Stimulated activated CD4-positive, alpha-beta T cell treated with anti-CD3 and anti-CD28 coated beads, Interleukin-15, amount 100 ng/mL, for 1 hour (primary cell): ENCODE measurements at places on chromosomes 12 and 14.
A peak's percentile ranks its signal among the peaks of the same experiment; 100 is the strongest.

DNA sequence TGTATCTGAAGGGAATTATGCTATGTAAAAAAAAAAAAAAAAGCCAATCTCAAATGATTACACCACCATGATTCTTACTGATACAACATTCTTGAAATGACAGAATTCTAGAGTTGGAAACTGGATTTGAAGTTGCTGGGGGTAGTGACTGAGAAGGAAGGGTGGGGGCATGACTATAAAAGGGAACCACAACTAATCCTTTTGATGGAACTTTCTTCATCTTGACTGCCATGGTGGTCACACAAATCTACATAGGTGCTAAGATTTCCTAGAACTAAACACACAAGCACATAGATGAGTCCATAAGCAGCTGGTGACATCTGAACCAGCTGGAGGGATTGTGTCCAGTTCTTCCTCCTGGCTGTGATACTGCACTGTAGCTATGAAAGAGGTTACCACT, 51.4 kb downstream of the CLMN start:
- DNase-seq = no peak

DNA sequence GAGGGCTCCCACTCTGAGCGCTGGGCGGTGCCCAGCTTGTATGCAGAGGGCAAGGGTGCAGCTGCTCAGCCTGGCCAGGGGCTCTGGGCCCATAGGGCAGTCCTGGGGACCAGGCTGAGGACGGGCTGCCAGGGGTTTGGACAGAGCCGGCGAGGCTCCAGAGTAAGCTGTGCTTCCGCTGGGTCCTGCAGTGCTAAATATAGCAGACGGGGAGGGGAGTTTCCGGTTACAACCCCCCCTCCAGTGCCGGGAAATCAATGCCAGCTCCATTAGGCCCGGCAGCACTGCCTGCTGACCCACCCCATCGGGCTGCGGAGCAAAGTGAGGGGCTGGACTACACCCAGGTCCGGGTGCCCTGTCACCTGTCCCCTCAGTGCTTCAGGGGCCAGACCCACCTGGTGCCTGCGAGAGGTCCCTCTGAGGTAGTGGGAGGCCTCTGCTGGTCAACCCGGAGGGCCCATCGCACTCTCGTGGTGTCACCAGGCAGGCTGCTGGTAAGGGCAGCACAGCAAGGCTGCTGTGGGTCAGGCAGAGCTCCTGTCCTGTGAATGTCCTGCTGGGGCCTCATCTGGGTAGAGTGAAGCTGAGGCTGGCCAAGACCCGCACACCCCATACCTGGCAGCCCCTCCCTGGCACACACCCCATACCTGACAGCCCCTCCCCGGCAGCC, 2.6 kb upstream of the JAG2 start:
- no peak for DNase-seq

- DNase-seq = no peak
These were observed 8.5 kb downstream of the AMN start for GRCh38 chr14:102930753-102931579.

DNA sequence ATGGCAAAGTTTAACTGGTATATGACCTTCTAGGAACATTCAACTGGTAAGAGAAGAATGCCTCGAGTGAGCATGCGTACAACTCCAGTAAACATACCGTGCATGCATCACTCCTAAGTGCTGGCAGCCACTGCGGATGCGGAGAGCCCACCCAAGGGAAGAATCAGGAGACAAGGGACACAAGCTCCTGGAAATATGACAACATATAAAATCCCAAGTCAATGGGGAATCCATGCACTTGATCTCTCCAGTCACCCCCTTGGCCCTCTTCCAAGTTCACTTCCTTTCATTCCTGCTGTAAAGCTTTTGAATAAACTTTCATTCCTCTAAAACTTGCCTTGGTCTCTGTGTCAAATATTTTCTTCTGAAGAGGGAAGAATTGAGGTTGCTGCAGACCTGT, 168.7 kb upstream of the TMCC3 start:
- DNase-seq = no peak

DNA sequence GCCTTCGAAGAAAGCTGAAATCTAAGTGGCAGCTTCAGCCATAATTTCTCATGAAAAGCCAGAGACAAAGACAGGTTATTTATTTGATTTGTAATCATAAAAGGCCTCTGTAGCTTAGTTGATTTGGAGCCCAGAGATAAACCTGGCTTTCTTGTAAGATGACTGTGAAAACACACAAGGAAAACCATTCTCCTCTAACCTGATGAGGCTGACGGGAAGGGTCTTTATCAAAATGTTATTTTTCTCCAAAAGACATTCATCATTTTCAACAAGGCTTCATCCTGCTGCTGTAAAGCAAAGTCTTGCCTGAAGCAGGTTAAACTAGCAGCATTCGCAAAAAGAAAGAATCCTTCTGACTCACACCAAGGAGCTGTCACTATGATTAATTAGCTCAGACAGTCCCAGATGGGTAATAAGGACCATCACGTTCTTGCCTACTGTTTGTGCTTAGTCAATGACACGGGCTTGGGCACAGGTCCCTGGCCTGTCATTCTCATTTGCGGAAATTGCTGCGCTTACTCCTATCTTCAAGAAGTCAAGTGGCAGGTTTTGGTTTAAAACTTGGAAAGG, 286.6 kb downstream of the C12orf75 start:
- no peak for DNase-seq

DNA sequence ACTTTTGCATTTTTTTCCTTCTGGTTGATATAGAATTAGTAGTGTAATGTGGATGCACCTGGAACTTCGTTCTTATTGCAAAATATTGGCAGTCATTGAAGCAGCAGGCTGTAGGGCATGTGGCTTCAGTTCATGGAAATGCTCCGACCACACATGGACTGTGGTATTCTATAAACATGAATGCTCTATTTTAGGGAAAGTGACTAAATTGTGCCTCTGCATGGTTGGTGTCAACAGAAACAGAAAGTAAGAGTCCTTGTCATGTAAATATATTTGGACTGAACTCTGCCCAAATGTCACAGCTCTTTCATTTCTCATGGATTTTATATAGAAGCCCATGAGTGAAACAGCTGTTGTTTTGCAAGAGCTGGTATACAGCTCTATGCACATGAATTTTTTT, 917.0 kb downstream of the LRFN5 start:
- DNase-seq = no peak

DNA sequence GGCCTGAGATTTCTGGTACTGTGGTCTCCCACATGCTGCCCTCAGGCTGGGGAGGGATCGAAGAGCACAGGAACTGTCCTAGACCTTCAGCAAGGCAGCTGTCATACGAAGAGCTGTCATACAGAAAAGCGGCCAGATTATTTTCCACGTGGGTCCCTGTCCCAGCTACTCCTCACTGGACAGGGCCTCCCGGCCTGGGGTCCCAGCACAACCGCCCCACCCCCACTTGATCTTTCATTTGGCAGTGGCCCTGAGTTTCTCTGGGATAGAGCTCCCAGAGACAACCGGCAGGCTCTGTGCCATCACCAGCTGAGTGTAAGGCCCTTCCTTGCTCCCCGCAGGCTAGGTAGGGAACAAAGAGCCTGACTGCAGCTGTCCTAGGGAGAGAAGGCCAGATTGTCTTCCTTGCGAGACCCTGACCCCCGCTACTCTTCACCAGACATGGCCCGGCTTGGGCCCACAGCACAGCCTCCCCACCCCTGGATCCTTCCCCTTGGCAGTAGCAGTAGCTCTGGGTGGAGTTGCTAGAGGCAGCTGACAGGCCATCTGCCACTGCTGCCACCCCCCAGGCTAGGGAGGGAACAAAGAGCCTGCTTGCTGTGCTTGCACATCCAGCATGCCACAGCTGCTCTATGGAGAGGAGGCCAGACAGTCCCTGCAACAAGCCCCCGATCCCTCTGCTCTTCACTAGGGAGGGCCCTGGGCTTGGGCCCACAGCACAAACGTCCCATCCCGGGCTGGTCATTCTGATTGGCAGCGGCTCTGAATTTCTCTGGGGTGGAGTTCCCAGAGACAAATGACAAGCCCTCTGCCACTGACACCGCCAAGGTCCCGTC, 3.1 kb upstream of the OR4N2 start:
- DNase-seq = no peak

- no peak for DNase-seq
These were observed 3.2 kb downstream of the SNAPC1 start for GRCh38 chr14:61765225-61765943.

GRCh38 chr14:49986343-49987014, 93.6 kb downstream of the ARF6 start:
- no peak for DNase-seq

GRCh38 chr14:99155173-99156089, 116.6 kb downstream of the BCL11B start:
- DNase-seq = no peak

GRCh38 chr12:2453761-2454090, 341.0 kb upstream of the FKBP4 start:
- DNase-seq = no peak

- no peak for DNase-seq
These were observed 10.0 kb upstream of the LRTM2 start for GRCh38 chr12:1810201-1810930.

GRCh38 chr12:9615420-9616136, 7.9 kb upstream of the KLRB1 start:
- no peak for DNase-seq

GRCh38 chr12:109760930-109761921, 47.6 kb downstream of the FAM222A start:
- DNase-seq = no peak

DNA sequence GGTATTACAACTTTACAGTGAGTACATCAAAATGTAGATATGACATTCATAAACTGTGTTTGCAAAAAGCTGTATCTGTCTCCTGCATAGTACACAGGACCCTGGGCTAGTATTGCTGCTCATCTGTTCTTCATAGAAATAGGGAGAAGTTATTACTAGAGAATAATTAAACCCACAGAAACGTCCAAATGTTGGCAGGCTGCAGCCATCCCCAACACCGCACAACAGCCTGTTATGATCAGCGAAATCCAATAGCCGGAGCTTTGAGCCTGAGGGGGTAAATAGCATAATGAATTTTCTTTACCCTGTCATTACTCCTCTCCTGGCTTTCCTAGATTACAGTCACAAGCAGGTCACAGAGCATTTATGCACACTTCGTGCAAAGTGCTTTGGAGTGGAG, 178.0 kb downstream of the DACT1 start:
- DNase-seq = no peak

DNA sequence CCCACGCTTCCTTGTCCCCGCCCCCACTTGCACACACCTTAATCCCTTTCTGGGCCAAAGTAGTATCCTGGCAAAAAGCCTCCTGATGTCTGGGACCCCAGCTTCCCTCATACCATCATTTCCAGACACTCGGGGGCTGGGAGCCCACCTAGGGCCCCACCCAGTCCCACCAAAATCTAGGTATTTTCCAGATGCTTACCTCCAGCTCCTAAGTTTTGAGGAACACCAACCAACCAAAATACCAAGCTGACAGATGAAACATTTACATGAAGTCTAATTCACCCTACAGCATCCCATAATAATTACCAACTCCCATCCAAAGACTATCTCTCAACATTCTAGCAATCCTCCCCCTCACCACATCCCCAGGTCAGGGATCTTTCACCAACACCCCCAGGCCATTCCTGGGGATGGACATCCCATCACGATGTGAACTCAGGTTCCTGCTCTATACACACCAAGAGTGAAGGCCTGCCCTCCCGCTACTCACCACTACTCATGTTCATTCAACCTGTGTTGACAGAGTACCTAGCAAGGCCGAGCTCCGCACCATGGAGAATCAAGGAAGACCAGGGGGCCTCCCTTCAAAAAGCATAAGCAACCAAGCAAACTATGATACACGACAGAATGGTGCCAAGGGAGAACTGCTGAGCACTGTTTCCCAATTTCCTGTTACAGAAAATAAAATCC, 1.6 kb upstream of the CHD4 start:
- peak; percentile 44 for DNase-seq

GRCh38 chr14:73739174-73739898, 25.2 kb upstream of the PNMA1 start:
- no peak for DNase-seq

DNA sequence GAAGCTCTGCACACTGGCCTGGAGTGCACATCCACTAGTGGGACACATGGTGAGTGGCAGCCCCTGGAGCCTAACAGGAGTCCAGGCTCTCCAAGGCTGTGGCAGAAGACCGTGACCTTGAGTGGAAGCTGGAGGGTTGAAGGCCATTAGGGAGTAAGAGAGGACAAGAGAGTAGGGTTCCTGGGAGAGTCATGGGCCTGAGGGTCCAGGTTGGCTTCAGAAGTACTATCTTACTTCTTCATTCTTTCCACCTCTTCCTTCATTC, 406 bp downstream of the IL23A start:
- DNase-seq = no peak

DNA sequence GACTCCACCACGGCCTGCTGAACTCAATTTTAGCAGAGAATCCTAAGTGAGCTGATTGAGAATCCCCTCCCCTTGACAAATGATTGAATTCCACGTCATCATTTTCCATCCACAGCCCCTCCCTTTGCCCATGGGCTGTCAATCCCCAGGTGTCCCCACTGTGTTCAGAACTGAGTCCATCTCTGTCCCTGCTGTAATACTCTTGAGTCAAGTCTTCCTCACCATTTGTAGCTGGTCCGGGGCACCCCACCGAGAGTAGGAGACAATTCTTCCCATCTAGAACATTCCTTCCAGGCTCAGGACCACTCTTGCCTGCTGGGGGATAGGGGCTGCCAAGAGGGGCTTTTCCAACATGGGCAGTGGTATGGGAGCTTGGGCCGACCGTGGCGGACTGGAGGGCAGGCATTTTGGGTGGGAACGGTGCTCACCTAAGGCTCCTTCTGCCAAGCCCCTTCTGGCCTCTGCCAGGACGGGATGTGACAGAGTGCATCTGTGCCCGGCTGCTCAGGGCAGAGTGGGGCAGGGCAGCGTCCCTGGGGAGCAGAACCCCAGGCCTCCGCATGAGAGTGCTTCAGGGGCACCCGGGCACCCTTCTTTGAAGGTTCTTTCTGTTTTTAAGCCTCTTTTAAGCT, 218.1 kb upstream of the RTL1 start:
- no peak for DNase-seq

DNA sequence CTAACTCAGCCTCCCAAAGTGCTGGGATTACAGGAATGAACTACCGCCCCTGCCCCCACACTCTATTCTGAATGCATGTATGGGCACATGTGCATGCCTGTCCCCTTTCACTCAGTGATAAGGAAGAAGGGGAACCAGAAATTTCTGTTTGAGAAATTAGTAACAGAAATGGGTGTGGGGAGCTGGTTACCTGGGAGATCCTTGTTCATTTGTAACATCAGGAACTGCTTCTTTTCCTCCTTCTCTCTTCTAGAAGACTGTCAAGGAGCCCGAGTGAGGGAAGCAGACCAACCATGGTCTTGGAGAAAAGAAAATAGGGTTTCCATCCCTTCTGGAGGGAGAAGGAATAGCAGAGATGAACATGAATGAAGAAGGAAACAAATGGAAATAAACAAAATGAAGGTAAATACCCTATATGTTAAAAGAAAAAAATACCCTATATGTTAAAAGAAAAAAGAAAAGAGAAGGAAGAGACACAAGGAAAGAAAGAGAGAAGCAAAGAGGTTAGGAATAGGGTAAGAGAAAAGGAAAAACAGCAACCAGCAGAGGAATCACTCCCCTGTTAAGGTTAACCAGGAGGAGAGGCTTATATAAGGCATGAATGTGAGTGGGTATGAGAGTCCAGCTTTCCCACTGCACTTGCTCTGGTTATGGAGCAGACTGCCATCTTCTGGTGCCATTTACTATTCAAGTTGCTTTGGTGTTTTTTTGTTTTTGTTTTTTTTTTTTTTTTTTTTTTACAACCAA, 3.3 kb downstream of the PPP1R3E start:
- DNase-seq = no peak

- no peak for DNase-seq
These were observed 43.1 kb upstream of the DLK1 start for GRCh38 chr14:100683578-100683977.

- DNase-seq = no peak
These were observed 350.0 kb downstream of the GALC start for GRCh38 chr14:87643005-87643404.
